Amniotic stem cell (primary cell): ENCODE measurements at places on chromosomes 7 and 10.

- peak; percentile 45 for DNase-seq
Observed at GRCh38 chr10:30151581-30152389, 92.4 kb upstream of the JCAD start.

GRCh38 chr7:632831-633210 is 93.7 kb upstream of the DNAAF5 start:
- no peak for DNase-seq

DNA sequence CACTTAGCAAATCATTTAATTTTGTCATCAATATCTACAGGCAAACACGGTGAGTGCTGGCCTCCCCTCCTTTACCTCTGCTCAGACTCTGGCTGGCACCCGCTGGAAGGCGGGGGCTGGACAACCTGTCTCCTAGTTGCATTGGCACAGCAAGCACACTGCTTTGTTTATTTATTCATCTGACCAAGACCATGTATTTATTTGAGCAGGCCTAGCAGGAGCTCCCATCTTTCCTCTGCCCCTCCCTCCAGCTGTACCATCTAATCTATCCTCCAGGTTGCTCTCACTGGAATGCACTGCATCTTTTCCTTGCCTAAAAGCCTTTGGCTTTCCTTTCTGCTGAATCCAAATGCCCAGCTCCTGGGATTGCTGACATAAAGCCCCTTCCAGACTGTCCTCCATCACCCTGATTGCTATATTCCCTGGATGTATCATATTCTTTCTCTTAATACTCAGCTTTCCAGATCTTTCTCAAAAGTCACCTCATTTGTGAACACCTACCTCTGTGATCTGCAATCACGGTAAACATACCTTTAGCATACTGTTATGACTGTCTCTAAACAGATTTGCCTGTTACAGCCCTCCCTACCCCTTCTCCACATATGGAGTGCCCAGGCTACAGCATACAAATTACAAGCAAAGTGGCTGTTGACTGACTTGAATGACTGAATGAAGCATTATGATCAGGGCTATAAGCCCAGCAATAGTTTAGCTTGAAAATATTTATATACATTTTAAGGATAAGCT is 9.6 kb downstream of the ELMO1 start:
- DNase-seq: no peak

DNA sequence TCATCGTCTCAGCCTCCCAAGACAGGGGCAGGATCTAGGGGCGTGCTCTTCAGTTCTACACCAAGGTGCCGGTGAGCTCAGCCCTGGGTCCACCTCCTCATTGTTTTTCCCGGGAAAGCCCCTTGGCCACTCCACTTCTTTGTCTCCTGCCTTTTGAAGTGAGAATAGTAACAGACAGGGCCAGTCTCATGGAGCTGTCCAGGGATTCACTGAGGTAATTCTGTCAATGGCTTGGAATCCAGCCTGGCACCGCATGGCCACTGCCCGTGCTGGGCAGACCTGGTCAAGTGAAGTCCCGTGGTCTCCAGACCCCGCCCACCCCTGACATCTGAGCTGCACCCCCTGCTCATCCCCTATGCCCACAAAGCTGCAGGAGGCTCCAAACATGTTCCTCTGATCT is 138.9 kb downstream of the TNS3 start:
- DNase-seq: no peak

DNA sequence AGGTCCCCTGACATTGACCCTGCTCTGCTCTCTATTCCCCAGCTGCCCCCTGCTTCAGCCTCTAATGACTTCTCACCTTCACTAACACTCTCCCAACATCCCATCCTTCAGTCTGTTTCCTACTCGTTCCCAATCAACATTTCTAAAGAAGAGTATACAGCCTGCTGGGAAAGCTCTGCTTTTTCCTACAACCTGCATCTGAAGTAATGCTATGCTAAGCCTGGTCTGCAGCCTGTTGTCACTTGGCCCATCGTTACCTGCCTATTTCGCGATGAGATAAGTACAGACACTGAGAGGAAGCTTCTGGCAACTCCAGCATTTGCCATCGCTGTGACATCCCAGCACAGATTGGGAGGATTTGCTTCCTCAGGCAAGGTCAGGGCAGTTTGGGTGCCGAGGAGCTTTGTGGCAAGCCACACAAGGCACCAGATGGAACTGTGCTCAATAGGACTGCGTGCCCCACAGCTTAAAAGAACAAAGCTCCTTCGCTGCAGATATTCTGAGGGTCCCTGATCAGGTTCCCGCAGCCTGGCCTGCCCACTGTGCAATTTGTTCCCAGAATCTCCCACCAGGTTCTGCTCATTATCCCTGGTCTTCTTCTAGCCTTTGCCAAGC is 51.4 kb downstream of the PKD1L1 start:
- no peak for DNase-seq

DNA sequence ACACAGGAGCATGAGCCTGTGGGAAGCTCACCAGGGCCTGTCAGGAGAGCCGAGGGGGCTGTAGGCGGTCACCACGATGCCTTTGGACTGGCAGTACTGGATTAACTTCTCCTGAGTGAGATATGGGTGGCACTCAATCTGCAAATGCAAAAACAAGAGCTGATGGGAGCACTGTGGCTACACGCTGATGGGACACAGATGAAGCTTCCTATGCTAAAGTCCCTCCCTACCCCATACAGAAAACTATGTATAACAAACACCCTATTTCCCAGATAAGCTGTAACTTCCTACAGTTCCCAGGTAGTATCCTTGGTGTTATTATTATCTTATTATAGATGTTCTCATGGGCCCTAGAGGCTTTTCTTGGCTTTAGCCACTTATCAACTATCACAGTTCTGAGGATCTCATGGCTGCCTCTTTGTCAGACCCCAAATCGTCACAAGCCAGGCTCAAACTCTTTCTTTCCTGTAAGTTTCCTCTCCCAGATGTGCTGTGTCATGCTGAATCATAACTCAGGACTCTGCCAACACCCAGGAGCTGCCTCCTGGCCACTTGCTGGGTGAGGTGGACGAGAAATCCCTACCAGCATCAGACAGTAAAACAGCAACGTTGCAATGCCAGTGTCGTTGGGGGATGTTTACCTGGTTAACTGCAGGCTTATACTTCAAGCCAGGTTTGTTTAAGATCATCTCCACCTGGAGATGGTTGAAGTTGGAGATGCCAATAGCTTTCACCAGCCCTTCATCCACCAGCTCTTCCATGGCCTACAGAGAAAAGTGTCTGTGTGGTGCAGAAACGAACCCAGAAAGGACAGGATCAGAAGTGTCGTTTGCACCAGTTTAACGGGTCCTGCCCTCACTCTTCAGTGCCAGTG is 10.3 kb downstream of the AKR1B1 start:
- DNase-seq: peak; percentile 60

GRCh38 chr7:50281680-50282445 is 22.7 kb upstream of the IKZF1 start:
- no peak for DNase-seq

- DNase-seq: no peak
Observed at GRCh38 chr10:30386801-30387588, 37.9 kb upstream of the MTPAP start.

- no peak for DNase-seq
Observed at GRCh38 chr10:97907830-97908229, 58.2 kb downstream of the GOLGA7B start.

DNA sequence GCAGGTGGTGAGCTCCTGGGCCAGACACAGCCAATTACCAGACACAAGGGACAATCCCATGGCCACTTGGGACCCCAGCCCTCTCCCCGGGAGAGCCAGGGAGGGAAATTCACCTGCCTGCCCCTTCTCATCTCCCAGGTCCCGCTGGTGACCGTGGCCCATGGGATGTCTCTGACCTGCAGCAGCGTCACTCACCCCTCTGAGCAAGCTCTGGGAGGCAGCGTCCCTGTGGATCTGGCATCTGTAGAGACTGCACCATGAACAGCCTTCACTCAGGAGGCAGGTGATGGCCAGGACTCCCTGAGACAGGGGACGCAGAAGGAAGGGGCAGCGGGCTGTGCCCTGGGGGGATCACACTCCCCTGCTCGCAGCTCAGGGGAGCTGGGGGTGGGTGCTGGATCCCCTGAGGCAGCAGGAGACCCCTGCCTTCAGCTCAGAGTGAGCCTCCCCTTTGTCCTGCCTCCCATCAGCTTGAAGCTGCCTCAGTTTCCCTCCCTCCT is 90.8 kb downstream of the FOXL3 start:
- no peak for DNase-seq

GRCh38 chr7:27842851-27843250 is 102.9 kb downstream of the TAX1BP1 start:
- no peak for DNase-seq

- peak; percentile 89 for DNase-seq
Observed at GRCh38 chr7:143013893-143014292, 13.0 kb downstream of the OR9A2 start.

DNA sequence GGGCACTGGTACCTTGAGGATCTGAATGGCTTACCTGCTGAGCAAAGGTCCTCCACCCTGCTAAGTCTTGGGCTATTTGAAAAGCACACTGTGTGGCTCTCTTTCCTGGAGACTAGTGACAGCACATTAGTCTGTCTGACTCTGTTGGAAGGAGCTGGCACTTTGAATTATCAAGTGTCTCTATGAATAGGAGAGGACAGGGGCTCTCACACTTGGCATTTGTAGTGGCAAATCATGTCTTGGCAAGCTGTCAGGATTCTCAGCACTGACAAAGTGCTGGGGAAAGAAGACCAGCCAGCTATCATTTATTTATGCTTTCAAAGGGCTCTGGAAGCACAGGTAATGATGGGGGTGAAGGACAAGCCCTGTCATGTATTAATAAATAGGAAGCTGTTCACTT is 62.8 kb downstream of the MTPN start:
- DNase-seq: no peak

- no peak for DNase-seq
Observed at GRCh38 chr7:101177644-101178043, 2.4 kb downstream of the NAT16 start.

- no peak for DNase-seq
Observed at GRCh38 chr10:33746836-33747268, 412.4 kb upstream of the NRP1 start.

DNA sequence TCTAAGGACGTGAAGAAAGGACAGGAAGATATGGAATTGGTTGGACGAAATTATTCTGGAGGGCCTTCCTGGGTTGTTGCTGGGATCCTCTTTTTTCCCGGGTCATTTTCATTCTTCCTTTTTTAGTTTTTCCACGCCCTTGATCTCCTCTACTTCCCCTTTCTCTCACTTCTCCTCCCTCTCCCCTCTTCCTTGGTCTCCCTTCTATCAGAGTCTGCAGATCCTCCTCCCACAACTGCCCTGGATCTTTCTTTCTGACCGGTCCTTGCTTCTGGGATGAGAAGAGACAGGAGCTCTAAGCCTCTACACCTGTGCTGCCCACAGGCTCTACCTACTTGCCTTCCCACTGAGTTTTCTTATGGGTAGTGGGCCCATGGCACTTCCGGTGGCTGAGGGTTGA is 103.7 kb upstream of the RELN start:
- DNase-seq: no peak

GRCh38 chr10:53025172-53025711 is 252.7 kb upstream of the MBL2 start:
- DNase-seq: no peak

- DNase-seq: no peak
Observed at GRCh38 chr10:106284802-106285587, 879.5 kb downstream of the SORCS1 start.

DNA sequence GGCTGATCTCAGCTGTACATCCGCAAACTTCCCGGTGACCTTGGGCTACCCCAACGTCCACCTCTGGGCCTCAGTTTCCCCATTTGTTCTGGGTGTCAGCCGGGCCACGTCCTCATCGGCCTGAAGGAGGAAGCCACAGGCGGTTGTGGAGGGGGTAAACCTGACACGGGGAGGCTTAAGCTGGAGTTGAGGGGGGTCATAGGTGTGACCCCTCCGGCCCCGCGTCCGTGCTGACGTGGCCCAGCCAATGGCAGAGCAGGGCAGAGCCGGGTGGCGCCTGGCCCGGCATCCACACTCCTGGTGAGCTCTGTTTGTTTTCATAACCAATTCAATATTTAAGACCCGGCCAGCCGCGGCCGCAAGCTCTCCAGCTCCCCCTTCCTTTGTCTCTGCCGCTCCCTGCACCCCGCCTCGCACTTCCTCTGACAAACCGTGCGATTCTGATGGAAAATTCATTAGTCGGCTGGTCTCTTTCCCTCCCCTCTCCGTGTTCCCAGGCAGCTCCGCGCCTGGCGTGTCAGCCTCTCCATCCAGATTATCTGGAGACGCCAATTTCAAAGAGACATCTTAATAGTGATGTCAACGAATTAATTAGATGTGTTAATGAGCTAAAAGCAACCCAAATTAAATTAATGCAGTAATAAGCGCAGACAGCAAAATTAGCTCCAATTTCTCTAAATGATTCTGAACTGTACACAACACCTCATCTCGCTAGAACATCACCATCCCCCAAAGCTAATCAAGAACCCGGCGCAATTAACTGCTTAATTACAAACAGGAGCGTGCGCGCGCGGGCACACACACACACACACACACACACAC is 55.4 kb downstream of the MICALL2 start:
- DNase-seq: peak; percentile 8

- no peak for DNase-seq
Observed at GRCh38 chr10:127973791-127974311, 66.9 kb downstream of the PTPRE start.

DNA sequence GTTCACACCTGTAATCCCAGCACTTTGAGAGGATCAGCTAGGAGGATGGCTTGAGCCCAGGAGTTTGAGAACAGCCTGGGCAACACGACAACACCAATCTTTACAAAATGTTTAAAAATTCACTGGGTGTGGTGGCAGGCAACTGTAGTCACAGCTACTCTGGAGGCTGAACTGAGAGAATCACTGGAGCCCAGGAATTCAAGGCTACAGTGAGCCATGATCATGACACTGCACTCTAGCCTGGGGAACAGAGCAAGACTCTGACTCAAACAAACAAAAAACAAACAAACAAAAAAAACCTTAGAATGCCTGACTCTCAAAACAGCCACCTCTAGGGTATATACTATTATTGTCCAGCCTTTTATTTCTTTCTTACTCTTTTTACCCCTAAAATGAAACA is 56.5 kb upstream of the PAPSS2 start:
- no peak for DNase-seq

- no peak for DNase-seq
Observed at GRCh38 chr10:113573368-113573767, 20.5 kb downstream of the HABP2 start.

DNA sequence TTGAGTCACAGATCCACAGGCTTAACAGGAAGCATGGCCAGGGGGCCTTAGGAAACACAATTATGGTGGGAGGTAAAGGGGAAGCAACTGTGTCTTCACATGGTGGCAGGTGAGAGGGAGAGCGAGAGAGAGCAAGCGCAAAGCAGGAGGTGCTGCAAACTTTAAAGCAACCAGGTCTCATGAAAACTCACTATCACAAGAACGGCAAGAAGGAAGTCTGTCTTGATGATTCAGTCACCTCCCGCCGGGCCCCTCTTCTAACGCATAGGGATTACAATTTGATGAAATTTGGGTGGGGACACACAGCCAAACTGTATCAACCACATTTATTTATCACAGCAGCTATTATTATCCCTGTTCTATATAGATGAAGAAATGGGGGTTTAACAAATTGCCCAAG is 201.6 kb downstream of the DPP6 start:
- DNase-seq: no peak

GRCh38 chr7:1388021-1388702 is 71.1 kb downstream of the MICALL2 start:
- no peak for DNase-seq
